ENCODE measurements at places on chromosomes 3 and 15.

DNA sequence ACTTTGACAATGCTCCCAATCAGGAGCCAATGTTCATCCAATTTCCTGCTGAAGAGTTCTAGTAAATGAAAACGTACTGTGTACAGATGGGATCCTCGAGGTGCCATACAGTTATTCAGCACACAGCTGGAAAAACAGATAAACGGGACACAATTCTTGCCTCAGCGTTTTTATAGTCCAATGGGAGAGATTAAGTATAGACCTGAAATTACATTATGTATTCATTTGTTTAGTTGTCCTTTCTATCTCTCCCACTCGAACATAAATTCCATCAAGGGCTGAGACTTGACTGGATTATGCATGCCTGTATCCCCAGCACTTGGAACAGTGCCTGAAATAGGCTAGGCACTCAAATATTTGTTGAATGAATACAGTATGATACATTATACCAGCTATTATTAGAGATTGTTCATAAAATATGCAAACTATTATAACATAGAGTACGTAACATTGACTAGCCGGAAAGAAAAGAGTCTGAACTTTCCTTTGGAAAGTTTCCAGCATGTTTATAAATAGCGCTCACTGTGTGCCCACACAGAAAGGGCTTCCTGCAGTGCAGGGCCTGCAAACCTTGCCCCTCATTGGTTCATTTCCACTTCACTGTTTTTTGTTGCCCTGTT, 27.4 kb upstream of the SNTN start:
- no peak overlapping the region for H3K27ac ChIP-seq
- H3K27me3 ChIP-seq: no peaks in the 10 kb centered on the region
- H3K4me1 ChIP-seq: no peaks in the 10 kb centered on the region
- H3K36me3 ChIP-seq: no peaks in the 10 kb centered on the region
- H3K4me3 ChIP-seq: no peak overlapping the region

DNA sequence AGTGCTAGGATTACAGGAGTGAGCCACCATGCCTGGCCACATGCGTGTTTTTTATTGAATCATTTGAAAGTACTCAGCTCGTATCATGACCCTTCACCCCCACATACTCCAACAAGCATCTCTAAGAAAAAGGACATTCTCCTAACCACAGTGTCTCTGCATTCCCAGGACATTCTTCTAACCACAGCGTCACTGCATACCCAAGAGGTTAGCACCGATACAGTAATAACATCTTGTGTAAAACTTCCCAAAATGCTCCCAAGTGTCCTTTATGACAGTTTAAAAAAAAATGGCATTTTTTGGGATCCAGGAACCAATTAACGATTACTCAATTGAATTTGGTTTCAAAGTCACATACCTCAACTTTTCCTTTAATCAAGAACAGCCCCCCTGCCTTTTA, 39.6 kb downstream of the FLNB start:
- no peak overlapping the region for H3K4me3 ChIP-seq
- no peaks in the 10 kb centered on the region for H3K27me3 ChIP-seq
- no peak for DNase-seq

- no peaks in the 10 kb centered on the region for H3K4me1 ChIP-seq
- H3K27ac ChIP-seq: no peak overlapping the region
- no peaks in the 10 kb centered on the region for H3K27me3 ChIP-seq
Measured at GRCh38 chr15:97902140-97902780, 58.2 kb upstream of the ARRDC4 start.

DNA sequence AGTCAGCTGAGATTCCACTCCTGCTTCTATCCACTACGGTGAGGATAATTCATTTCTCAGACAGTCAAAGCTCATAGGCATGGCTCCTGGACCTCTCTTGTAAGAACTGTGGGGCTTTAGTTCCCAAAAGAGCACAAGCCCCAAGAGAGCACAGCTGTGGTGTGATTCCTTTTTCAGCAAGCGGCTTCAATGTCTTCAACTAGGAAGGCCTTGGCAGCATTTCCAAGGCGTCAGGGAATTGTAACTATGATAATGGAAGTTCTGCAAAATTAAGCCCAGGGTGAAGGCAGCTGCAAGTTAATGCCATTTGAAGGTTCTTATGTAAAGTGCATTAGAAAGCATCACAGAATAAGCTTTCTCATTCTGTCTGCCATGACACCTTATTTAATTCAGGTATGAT, 657.1 kb downstream of the GRM7 start:
- no peak overlapping the region for H3K4me3 ChIP-seq
- no peaks in the 10 kb centered on the region for H3K36me3 ChIP-seq
- no peak overlapping the region for H3K27ac ChIP-seq
- H3K27me3 ChIP-seq: no peaks in the 10 kb centered on the region

GRCh38 chr3:57026944-57027343, 33.5 kb upstream of the SPATA12 start:
- no peaks in the 10 kb centered on the region for H3K36me3 ChIP-seq
- no peak for DNase-seq
- no peaks in the 10 kb centered on the region for H3K4me1 ChIP-seq

- H3K36me3 ChIP-seq: no peaks in the 10 kb centered on the region
- no peak for DNase-seq
- no peaks in the 10 kb centered on the region for H3K27me3 ChIP-seq
- H3K27ac ChIP-seq: no peak overlapping the region
- H3K4me1 ChIP-seq: no peaks in the 10 kb centered on the region
Measured at GRCh38 chr3:9028134-9028533, 64.9 kb upstream of the RAD18 start.

DNA sequence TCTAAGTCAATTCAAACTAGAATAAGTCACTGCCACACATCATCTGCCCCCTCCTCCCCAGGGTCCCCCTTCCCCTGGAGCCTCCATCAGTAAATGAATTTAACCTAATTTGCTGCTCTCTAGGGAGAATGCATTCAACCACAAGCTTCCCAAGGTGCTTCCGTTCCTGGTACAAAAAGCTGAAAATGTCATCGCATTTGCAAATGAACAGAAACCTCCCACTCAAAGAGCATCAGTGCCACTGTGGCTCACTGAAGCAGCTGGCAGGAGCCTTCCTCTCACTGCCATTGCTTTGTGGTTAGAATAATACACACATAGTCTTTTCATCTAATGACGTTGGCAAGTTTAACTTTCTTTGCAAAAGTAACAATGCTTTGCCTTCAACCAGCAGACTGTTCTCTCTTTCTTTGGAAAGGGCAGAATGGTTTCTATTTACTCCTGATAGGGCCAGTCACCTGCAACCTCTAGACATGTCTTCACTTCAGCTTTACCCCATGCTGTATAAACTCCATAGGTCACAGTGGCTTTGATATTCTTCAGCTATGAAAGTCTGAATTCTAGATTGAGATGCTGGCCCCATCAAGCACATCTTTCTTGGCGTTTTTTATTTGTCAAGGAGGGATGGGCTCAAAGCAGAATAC, 238.1 kb downstream of the CPNE4 start:
- H3K4me1 ChIP-seq: peaks cover 22% of the 10 kb centered on the region
- H3K27ac ChIP-seq: no peak overlapping the region
- no peaks in the 10 kb centered on the region for H3K36me3 ChIP-seq
- no peaks in the 10 kb centered on the region for H3K27me3 ChIP-seq

- H3K27ac ChIP-seq: no peak overlapping the region
- H3K36me3 ChIP-seq: no peaks in the 10 kb centered on the region
- H3K27me3 ChIP-seq: no peaks in the 10 kb centered on the region
- no peak overlapping the region for H3K4me3 ChIP-seq
- H3K4me1 ChIP-seq: no peaks in the 10 kb centered on the region
- DNase-seq: no peak
Measured at GRCh38 chr3:117666325-117666724, 956.7 kb downstream of the TUSC7 start.

- no peaks in the 10 kb centered on the region for H3K4me1 ChIP-seq
- no peaks in the 10 kb centered on the region for H3K36me3 ChIP-seq
- H3K27ac ChIP-seq: no peak overlapping the region
- no peak overlapping the region for H3K4me3 ChIP-seq
Measured at GRCh38 chr15:31551323-31551722, 224.7 kb downstream of the KLF13 start.

DNA sequence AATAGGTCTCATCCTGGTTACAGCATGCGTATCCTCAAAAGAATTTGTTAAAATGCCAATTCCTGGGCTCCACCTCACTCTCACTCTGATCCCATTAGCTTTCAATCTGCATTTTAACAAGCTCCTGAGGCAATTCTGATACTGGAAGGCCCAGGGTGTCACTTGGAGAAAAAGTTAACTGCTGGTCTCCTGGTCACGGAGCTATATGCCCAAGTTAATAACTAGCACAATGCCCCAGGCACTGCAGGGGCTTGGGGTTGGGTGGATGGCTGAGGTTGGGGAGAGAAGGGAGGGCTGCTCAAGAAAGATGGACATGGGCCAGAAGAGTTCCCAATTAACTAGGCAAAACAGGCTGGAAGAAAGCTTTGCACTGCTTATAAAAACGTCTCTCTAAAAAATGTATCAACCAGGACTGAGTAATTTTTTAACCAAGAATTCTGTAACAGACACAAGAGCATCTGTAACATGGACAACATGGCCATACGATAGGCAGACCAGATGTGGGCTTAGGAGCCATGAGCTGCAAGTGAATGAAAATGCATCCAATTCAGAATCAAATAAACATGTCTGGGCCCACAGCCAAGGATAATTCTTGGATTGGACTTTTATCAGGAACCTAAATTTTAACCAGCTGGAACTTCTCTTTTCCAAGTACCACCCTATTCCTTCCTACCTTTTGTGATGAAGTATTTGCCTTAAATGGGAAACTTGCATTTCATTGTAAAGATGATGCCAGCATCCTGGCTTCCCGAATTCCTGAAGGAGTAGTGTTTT, 4.2 kb downstream of the IL17RD start:
- no peaks in the 10 kb centered on the region for H3K36me3 ChIP-seq
- peaks cover 23% of the 10 kb centered on the region for H3K4me1 ChIP-seq
- no peak for DNase-seq
- no peak overlapping the region for H3K4me3 ChIP-seq
- H3K27me3 ChIP-seq: peaks cover 61% of the 10 kb centered on the region
- H3K27ac ChIP-seq: no peak overlapping the region

- DNase-seq: no peak
- H3K27ac ChIP-seq: peak overlapping the region; percentile 80
- H3K27me3 ChIP-seq: no peaks in the 10 kb centered on the region
- no peak overlapping the region for H3K4me3 ChIP-seq
- no peaks in the 10 kb centered on the region for H3K36me3 ChIP-seq
Measured at GRCh38 chr3:58116985-58117384, 93.8 kb downstream of the DNASE1L3 start.

DNA sequence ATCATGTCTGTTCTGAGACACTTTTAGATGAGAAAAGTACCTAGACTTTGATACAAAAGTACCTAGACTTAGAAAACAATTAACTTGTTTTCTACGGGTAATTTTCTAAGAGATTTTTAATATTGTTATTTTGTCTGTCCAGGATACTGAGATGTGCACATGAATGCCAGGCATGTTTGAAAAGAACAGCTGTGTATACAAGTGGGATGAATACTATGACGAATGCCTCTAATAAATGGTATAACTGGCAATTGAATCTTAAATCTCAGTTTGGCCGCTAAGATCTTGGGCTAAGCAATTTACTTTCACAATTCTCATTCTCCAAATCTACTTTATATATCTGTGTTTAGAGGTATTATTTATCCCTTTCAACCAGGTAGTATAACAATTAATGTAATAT, 207.4 kb downstream of the CBLB start:
- peaks cover 15% of the 10 kb centered on the region for H3K36me3 ChIP-seq
- no peaks in the 10 kb centered on the region for H3K4me1 ChIP-seq
- no peak overlapping the region for H3K4me3 ChIP-seq

- no peaks in the 10 kb centered on the region for H3K36me3 ChIP-seq
- H3K4me3 ChIP-seq: no peak overlapping the region
- DNase-seq: no peak
Measured at GRCh38 chr3:190193210-190193609, 72.5 kb upstream of the P3H2 start.

DNA sequence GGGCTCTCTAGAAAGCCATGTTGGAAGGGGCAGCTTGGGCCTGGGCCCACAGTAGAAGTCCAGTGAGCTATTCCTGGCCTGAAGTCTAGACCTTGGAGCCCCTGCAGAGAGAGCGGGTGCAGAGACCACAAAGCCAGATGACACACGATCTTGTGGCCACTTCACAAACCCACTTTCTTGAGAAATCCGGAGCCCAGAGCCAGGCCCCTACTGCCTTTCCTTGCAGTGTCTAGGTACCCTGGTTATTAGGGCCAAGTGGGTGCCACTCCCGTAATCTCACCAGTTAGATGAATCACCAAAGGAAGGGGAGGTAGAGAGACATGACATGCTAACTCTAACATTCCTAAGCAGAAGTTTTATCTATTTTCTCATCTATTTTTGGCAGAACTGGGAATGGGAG, 72.5 kb upstream of the ADAMTSL3 start:
- DNase-seq: no peak
- H3K36me3 ChIP-seq: no peaks in the 10 kb centered on the region
- H3K4me1 ChIP-seq: no peaks in the 10 kb centered on the region

- no peaks in the 10 kb centered on the region for H3K36me3 ChIP-seq
- H3K4me3 ChIP-seq: no peak overlapping the region
- no peak overlapping the region for H3K27ac ChIP-seq
- no peaks in the 10 kb centered on the region for H3K27me3 ChIP-seq
Measured at GRCh38 chr3:66442254-66443117, 58.3 kb downstream of the LRIG1 start.

- DNase-seq: peak; percentile 48
- no peaks in the 10 kb centered on the region for H3K4me1 ChIP-seq
- H3K27me3 ChIP-seq: no peaks in the 10 kb centered on the region
- H3K4me3 ChIP-seq: no peak overlapping the region
Measured at GRCh38 chr3:184874709-184875644, 63.0 kb downstream of the VPS8 start.

- H3K36me3 ChIP-seq: no peaks in the 10 kb centered on the region
- no peak for DNase-seq
Measured at GRCh38 chr3:47954567-47954966, 61.6 kb downstream of the MAP4 start.

DNA sequence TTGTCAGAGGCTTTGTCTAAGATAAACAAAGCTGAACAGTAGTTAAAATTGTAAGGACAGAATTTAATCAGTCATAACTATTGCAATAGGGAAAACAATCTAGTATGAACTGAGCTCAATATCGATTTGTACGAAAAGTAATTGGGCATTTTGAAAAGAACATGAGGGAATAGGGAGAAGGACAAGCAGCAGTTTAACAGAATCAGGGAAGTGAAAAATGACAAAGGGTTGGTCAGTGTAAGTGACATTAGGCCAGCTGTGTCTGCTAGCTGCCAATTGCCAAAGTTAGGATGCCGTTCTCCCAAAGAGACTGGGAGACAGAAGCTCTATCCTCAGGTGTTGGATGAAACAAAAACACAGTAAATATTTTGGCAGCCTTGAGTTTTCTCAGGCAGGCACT, 3.3 kb upstream of the DNAJA4 start:
- no peaks in the 10 kb centered on the region for H3K36me3 ChIP-seq
- H3K27ac ChIP-seq: no peak overlapping the region
- peaks cover 3% of the 10 kb centered on the region for H3K27me3 ChIP-seq

All from B cell (primary cell).